ENCODE measurements at places on chromosomes 3 and 15.

- no peak for DNase-seq
These were observed 283.9 kb downstream of the GRM7 start for GRCh38 chr3:7144697-7145308.

DNA sequence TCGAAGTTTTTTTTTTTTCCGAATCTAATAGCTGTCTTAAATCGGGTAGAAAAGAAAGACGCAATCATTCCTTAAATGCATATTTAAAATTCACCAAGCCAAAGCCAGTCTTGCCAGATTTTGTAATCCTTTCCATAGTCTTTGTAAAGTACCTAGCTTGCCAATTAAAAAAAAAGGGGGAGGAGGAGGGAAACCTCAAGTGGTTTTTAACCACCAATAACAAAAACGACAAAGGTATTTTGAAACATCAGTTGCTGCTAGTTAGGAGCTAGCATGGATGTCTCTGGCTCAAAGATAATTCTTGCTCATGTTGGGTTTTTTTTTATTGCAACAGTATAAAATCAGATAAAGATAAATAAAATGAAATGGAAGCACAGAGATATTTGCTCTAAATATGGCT is 187.9 kb downstream of the MECOM start:
- no peak for DNase-seq

- DNase-seq = no peak
These were observed 92.5 kb upstream of the SKOR1 start for GRCh38 chr15:67732671-67733374.

- no peak for DNase-seq
These were observed 42.0 kb downstream of the GALNT15 start for GRCh38 chr3:16216373-16216935.

DNA sequence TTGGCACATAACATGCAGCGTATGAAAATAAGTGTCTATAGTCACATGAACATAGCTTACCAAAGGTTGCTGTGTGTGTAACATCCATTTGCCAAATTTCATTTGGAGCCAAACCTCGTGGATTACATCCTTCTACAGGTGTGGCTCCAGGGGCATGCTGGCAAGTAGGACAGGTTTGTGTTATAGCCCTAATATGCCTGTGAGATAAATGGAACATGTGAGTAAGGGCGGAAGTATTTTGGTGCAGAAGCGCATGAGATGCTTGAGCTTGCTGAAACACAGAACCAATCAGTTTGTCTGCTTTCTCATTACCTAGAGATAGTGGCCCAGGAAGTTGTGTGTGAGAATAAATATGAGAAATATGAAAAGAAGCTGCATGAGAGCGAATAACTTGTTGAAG is 21.8 kb upstream of the XCR1 start:
- no peak for DNase-seq

DNA sequence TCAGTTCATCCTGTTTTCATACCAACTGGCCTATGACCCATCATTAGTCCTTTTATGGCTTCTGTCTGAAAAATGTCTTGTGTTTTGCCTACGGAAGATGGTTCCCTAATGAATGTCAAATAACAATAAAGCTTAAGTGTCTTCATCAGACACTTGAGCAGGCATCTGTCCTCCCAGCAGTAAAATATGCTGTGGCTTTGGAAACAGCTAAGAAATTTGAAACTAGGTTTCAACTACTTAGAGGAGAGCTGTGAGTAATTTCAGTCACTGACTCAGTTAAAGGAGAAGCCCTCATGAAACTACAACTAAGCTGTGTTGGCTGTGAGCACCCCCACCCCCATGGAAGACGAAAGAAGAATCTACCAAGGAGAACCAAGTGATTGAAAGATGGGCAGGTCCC is 409.4 kb upstream of the PPP2R3A start:
- no peak for DNase-seq
